ENCODE measurements at places on chromosomes 16 and 17.
A peak's percentile ranks its signal among the peaks of the same experiment; 100 is the strongest.

- DNase-seq = no peak
These were observed 10.5 kb downstream of the CCR7 start for GRCh38 chr17:40554646-40555295.

DNA sequence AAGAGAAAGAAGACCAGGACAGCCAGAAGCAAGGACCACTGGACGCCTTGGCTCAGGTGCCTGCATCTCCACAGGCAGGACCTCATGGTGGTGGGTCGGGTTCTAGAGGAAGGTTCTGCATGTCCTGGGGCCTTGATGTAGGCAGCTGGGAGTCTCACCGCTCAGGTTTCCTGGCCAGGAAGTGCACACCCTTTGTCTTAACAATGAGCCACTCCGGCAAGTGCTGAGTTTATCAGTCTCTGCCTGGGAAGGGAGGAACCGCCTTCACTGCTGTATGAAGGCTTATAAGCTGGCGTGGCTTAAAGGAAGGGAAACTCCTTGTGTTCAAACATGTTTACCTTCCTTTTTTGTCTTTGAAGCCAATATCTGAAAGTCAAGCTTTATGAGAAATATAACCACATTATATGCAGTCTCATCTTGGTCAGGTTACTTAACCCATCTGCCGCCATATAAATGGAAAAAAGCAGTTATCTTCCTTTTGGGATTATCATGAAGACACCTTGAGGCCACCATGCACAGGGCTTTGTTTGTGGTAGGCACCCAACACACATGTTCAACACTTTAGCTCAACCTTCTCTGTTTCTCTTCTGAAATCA is at the start of gene ST6GALNAC1:
Gene ST6GALNAC1 (minus strand): TSS at position 205 of the 596 bp plus-strand sequence. CDS start 119 bp downstream, at position 86.
- no peak for DNase-seq

DNA sequence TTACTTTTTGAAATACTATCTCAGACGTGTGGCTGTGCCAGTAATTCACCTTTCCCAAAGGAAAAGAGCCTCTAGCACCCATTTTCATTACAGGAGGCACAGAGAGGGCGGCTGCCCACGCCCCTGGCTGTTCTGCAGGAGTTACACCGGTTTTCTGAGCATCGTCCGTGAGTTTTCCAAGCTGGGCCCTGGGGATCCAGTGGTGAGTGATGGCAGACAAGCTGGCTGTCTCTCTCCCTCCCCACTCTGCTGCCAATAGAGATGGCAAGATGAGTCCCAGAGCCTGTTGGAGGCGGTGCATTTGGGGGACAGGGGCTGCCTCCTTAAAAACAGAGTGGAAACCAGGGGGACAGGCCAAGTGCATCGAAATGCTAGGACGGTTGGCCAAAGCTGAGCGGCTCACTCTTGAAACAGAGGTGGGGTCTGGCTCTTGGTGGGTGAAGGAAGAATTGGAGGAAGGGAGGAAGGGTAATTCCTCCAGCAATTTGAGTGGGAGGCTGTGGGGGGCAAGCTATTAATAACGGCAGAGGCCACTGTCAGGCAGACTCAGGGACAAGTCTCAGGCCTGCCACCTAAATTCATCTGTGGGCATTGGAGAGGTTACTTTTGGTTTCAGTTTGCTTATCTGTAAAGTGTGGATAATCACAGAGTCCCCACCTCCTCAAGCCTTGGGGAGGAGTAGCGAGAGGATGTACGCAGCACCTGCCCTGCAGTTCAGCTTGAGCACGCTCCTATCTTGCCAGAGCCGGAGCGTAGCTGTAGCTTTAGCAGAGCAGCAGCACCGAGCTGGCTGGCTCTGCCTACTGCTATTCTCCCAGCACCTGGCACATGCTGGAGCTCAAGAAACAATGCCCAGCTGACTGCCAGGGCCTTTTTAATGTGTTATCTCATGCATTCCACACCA is 7.5 kb upstream of the NOS2 start:
- DNase-seq = peak; percentile 46

GRCh38 chr16:82194086-82194485 is 24.1 kb upstream of the MPHOSPH6 start:
- no peak for DNase-seq

GRCh38 chr17:12395733-12396354 is 269.8 kb upstream of the MYOCD start:
- DNase-seq = no peak

DNA sequence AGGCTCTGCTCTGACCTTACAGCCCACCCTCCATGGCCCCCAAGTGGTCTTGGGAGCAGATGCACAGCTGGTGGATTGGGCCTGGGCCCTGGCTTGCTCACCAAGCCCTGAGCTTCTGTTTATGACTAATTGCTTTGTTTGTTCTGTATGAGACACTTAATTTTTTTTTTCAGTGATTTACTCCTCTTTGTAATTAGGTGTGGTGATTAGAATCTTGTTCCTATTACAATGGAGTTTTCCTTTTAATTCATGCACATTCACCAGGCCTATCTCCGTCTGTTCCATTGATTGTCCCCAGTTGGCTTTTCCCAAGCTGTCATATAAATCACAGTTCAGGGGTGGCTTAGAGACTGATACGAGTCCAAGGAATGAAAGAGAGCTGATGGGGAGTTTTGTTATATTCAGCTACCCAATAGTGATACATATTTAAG is 242.3 kb downstream of the CCDC182 start:
- DNase-seq = no peak

- DNase-seq = no peak
These were observed 15.2 kb upstream of the FLCN start for GRCh38 chr17:17252149-17252661.

- DNase-seq = no peak
These were observed 384.0 kb downstream of the SOX9 start for GRCh38 chr17:72504783-72505182.

DNA sequence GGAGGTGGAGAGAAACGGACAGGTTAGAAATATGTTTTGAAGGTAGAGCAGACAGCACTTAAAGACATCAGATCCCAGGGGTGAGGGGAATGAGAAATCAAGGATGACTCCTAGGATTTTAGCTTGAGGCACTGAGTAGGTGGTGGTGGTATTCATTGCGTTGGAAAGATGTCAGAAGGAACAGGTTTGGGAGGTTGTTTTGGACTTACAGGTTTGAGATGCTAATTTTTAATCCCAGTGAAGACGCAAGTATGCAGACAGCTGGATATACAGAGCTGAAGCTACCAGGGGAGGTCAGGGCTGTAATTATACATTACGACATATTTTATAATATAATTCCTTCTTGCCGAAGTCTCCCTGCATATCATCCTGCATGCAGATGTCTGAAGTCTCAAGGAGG is 433.3 kb downstream of the XYLT1 start:
- DNase-seq = no peak

DNA sequence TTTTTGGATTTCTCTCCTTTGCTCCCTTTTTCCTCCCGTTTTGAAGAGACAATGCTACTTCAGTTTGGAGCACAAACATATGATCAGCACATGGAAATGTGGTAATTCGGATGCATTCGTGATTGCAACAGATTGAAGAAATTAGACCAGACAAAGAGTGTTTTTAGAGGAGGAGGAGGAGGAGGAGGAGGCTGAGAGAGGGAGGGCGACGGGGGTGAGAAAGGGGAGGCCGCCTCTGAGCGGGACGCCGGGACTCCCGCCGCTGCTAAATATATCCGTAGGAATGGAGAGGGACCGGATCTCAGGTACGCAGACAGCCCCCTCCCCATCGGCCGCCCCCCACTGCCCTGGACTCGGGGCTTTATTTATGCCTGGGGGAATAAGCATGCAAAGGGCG is 179.3 kb downstream of the SEC14L1 start:
- no peak for DNase-seq

DNA sequence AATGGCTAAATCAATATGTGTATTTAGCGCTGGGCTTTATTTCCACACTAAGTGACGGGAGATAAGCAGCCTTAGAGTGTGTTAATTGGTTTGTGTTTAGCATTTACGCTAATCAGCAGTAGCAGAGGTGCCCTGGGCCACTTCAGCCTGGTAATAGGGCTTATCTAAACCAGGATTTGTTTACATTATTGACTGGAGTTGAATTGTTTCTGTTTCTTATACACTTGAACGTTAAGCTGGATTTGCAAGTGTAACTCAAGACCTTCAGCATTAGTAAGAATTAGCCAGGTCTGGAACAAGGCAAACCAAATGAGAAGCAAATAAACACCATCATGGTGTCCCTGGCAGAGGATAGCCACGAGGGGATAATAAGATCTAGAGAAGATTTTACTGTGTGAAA is 313.6 kb downstream of the HS3ST4 start:
- no peak for DNase-seq

DNA sequence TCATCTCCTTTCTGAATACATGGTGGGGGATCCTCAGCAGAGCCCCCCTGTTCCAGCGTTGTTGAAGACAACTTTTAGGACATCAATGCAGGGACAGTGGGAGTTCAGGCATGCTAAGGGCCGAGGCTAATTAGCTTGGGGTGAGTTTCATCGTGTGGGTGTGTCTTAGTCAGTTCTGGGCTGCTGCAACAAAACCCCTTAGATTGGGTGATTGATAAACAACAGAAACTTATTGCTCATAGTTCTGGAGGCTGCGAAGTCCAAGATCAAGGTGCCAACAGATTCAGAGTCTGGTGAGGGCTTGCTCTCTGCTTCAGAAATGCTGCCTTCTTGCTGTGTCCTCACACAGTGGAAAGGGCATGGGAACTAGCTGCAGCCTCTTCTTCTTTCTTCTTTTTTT is 214.0 kb downstream of the NTN1 start:
- DNase-seq = no peak

DNA sequence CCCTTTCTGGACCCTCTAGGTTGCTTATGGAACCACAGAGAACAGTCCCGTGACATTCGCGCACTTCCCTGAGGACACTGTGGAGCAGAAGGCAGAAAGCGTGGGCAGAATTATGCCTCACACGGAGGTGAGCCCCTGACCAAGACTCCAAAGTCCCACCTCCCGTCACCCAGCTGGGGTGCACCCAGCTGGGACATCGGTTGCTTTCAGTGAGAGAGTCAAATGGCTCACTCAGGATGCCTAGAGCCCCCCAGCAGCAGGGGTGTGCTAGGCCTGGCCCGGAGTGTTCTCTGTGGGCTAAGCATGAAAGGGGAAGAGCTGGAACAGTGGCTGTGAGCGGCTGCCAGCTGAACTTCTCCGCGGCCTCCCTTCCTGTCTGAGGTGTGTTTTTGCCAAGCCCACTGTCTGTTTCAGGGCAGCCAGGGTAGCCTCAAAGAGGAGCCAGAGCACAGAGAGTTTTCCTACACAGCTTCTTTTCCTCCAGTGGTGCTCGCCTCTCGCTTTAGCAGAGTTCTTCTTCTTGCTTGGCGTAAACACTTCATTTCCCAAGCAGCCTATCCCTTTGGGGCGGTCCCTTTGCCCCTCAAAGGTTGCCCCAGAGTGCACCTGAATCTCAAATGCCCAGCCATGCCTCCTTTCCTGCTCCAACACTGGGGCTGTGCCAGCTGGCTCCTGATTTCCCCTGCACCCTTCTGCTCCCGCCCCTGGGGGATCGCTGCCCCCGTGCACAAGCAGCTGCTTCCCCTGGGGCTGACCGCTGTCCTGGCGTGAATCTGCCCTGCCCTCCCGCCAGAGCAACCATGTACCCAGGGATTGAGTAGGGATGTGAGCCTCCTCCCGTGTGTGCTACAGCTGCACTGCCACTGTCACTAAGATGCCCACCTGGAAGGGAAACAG is 2.6 kb upstream of the CHAD start:
- no peak for DNase-seq

DNA sequence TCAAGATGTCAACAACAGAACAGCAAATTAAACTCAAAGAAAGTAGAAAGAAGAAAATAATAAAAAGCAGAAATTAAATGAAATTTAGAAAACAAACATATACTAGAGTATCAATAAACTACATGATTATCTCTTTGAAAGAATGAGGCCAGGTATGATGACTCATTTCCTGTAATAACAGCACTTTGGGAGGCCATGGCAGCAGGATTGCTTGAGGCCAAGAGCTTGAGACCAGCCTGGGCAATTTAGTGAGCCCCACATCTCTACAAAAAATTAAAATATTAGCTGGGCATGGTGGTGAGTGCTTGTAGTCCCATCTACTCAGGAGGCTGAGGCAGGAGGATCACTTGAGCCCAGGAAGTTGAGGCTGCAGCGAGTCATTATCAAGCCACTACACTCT is 232.5 kb downstream of the RAB11FIP4 start:
- DNase-seq = no peak

GRCh38 chr17:30344283-30345088 is 10.6 kb upstream of the TMIGD1 start:
- DNase-seq = no peak

- no peak for DNase-seq
These were observed at the start of gene TOX3 for GRCh38 chr16:52547004-52547833. TOX3 (minus strand) TSS chr16:52547143; CDS start chr16:52546723, 420 bp downstream.

- peak; percentile 69 for DNase-seq
These were observed 1.1 kb downstream of the ANKRD11 start for GRCh38 chr16:89489040-89489897.

DNA sequence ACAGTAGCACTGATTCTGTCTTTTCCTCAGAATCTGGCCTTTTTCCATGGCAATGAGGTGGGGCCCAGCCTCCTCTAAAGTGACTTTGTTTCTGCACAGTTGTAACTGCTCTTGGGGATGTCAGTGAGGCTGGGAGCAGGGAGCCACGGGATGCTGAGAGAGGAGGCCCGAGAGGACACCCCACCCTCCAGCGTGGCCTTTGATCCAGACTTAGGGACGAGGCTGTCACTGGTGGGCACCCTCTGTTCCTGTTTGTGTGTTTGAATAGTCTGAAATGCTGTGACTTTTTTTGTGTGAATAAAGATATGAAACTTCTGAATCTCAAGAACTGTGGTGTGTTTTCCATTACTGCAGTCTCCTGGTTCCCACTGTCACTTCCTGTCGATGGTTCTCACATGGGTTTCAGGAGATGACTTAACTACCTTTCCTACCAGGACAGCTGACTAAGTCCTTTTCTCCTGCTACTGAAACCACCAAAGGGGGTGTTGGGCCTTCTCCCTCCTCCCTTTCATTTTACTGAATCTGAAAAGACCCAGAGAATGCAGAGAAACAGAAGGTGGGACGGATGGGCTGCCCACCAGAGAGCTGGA is 18.6 kb downstream of the KCTD2 start:
- no peak for DNase-seq

Measured in GM19239 (cell line).